ENCODE measurements at places on chromosomes 4 and X.

- DNase-seq, result no peak
Observed at GRCh38 chr4:11011249-11011648, 326.7 kb upstream of the CLNK start.

DNA sequence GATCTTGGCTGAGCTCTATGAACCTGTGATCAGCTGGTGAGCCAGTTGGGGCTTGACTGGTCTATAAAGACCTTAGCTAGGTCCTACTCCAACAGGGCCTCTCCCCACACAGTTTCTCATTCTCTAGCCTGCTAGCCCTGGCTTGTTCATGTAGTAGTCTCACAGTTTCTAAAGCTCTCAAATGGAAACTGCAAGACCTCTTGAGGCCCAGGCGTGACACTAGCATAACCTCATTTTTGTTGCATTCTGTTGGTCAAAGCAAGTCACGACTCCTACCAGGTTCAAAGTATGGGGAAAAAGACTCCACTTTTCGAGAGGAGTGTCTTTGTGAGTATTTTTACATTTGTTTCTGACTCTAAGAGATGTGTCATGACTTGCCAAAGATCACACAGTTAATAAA, 50.9 kb downstream of the CEP44 start:
- DNase-seq, result no peak

GRCh38 chr4:21451032-21451431, 497.5 kb downstream of the KCNIP4 start:
- DNase-seq, result no peak

GRCh38 chrX:131257367-131257766, 31.7 kb downstream of the IGSF1 start:
- no peak for DNase-seq

DNA sequence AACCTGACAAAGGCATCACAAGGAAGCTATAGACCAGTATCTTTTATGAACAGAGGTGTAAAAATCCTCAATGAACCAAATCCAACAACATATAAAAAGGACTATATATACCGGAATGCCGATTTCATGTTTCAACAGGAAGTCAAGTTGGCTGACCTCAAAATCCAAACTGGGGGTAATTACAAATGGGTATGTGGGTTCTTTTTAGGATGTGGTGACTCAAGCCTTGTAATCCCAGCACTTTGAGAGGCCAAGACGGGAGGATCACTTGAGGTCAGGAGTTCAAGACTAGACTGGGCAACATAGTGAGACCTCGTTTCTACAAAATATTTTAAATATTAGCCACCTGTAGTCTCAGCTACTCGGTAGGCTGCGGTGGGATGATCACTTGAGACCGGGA, 10.4 kb downstream of the PRSS48 start:
- DNase-seq, result no peak

- no peak for DNase-seq
Observed at GRCh38 chrX:10988653-10989052, 122.5 kb upstream of the HCCS start.

- no peak for DNase-seq
Observed at GRCh38 chr4:149988087-149988410, 90.2 kb upstream of the DCLK2 start.

- DNase-seq, result no peak
Observed at GRCh38 chr4:26131711-26132110, 189.1 kb upstream of the RBPJ start.

- no peak for DNase-seq
Observed at GRCh38 chr4:140239311-140239710, 85.3 kb upstream of the MAML3 start.

DNA sequence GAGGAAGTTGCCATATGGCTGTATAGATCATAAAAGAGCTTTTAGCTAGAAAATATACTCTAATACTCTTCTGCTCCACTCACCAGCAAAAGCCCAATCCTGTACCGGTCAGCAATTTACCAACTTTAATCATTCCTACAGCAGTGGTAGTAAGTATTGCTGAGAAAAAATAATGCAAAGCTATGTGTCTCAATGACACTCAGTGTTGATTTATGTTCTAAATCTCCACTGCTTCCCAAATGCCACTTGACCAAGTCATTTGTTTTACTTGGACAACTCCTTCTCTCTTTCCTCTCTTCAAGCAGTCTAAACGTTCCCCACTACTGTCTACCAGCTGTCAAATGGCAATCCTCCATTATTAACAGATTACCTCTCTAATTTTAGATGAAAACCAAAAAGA, 201.8 kb upstream of the GK2 start:
- no peak for DNase-seq

- DNase-seq, result no peak
Observed at GRCh38 chr4:23853986-23854660, 35.7 kb downstream of the PPARGC1A start.

DNA sequence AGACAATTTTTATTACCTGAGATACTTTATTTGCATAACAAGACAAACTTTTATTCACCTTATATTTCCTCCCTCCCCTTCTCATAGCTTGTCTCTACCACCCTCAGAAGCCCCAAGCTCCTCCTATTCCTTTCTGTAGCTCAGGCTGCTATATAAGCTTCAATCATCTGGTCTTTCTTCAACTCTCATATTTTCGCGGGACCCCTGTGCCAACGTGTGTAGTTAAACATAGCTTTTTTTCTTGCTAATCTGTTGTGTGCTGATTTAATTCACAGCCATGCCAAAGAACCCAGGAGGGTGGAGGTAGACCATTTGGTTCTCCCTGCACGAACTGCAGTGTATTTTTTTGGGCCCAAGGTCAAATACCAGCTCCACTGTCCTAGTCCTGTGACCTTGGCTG, 21.1 kb upstream of the CD38 start:
- no peak for DNase-seq

DNA sequence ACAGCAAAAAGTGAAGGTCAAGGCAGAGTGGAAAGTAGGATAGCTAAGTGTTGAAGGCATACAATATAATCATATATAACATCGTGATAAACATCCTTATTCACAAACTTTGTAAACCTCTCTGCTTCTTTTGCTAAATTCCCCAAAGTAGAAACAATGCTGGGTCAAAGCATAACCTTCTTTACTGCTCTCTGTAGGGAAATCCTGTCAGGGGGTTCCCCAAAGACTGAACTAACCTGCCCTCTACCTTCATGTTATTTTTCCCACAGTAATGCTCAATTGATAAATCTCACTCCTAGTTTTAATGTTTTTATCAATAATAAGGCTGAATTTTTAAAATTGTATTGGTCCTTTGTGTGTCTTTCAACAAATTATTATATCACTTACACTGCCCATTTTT, 55.7 kb downstream of the DCHS2 start:
- no peak for DNase-seq

DNA sequence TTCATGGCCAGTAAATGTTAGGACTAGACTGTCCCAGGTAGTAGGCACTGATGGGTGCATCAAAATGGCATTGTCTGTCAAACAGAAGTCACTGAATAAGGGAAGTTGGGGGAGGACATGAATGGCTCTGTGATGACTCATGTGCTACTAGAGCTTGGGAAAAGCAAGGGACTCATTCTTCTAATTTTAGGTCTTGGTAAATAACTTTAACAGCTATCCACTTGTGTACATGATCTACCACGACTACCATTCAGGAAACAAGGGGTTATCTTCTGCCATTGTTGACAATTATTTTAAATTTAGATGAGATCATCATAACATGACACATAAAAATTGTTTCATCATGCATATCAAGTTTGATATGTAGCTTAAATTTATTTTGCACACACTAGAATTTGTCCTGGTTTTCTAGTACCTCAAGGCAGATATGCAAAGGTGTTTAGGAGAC, 6.3 kb downstream of the AREG start:
- DNase-seq, result no peak

- DNase-seq, result no peak
Observed at GRCh38 chr4:139560406-139561104, 4.5 kb upstream of the SETD7 start.

DNA sequence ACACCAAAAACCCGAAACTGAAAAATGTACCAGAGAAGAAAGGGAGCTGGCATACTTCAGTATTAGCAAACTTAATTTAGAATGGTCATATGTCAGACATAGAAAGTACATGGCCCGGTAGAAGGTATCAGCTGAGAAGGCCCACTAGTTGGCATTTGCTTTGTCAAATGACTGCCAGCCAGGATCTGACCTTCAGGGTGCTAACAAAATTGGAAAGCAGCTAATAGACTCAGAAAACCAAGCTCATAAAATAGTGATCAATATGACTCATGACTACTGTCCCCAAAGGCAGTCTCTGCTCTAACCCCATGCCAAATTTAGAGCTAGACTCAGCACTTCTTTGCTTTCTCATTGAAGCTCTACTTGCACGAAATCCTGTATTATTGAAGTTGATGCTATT, 342.7 kb downstream of the PDGFC start:
- no peak for DNase-seq

GRCh38 chr4:165326831-165327210, 648 bp upstream of the MSMO1 start:
- DNase-seq, result no peak

- no peak for DNase-seq
Observed at GRCh38 chr4:146522869-146523205, 1.1 kb upstream of the SLC10A7 start.

DNA sequence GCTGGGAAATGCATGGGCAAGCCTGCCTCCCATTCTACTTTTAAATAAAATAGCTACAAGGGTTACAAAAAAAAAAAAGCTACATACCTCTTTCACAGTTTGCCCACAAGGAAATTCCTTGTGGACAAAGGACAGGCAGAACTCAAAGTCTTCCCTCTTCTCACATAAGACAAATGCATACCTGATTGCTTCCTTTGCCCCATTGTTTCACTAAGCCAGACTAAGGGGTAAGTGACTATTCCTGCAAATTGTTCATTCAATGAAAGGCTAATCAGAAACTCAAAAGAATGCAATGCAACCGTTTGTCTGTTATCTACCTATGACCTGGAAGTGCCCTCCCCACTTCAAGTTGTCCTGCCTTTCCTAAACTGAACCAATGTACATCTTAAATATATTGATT, 780.6 kb downstream of the FAM133A start:
- no peak for DNase-seq

DNA sequence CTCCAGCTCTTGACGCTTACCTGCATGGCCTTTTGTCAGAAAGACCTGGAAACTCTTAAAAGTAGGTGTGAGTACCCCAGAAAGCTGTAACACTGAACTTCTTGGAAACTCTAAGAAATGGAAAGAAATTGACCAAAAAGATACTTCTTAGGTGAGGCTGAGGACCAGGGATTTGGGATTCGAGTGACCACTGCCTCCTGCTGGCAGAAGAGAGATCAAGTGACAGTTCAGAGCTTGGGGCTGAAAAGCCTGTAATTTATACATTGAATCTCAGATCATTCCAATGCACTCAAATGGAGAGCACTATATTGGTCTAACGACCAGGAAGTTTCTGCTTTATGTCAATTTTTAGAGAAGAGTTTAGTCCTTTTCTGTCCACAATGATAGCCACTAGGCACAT, 204.6 kb downstream of the PDGFRA start:
- no peak for DNase-seq

DNA sequence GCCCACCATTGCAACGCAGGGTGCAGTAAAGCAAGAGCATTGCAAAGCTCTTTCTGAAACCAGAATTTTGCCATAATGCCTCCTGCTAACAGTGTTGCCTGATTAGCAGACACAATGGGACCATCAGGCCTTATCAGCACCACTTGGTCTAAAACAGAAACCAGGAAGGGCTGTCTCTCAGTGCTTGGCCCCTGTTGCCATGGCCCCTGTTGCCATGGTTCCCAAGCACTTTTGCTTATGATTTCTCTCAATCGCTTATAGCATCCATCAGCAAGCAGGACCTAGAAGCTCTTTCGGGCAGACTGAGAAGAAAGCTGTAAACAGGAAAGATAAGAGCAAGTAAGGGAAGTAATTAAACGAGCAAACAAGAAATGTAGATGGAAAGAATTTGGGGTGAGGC, 36.8 kb downstream of the RTL5 start:
- DNase-seq, result peak; percentile 11

GRCh38 chrX:68681443-68681941, 34.0 kb downstream of the STARD8 start:
- no peak for DNase-seq

DNA sequence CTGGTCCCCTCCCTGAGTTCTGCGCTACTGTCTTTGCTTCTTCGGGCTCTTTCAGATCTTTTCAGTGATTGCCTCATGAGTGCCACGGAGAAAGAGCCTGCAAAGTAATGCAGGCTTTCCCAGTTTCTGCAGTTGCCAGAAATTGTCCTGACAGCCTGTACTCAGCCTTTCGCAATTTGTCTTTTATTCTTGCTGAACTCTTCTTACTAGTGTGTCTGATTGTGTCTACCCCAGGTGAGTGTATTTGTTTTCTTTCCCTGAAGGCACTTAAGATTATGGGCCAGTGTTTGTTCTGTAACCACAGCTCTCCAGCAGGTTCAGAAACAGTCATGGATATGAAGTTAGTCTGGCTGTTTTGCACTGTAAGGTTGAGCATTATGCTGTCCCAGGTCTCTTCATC, 47.1 kb downstream of the FAM193A start:
- no peak for DNase-seq

DNA sequence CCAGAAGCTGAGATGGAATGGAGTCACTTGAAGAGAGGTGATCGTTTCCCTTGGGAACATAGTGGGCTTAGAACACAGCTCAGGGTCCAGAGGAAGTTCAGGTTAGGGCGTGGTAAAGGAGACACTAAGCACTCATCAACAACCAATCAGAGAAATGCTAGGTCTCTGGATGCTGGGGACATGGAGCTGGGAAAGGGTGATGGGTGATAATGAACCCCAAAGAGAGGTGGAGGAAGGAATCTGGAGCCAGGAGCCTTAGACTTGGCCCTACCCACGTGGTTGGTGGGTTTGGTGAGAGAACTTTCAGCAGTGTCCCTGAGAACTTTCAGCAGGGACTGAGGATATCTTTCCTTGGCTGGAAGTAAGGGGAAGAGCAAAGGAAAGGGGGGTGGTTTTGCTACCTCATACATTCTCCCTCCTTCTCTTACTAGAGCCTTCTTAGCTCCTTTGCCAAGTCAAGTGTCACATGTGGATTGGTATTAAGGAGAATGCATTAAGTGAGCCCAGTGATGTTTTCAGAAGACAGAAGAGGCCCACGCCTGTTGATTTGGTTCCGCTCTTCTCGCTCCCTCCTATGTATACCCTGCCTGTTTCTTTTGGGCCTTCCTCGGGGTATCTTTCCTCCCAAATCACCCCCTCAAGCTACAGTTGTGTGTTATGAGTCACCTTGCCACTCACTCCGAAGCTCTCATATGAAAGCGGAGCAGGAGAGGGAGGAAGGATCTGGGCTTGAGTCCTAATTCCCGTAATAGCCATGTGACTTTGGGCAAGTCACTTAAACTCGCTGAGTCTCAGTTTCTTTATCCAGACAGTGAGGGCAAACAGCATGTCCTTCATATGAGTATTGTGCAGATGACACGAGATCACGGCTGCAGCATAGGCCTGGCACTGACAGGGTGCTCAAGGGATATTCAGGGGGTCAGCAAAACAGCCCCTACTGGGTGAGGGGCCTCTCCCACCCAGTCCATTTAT, 63.1 kb downstream of the TSC22D3 start:
- DNase-seq, result no peak

DNA sequence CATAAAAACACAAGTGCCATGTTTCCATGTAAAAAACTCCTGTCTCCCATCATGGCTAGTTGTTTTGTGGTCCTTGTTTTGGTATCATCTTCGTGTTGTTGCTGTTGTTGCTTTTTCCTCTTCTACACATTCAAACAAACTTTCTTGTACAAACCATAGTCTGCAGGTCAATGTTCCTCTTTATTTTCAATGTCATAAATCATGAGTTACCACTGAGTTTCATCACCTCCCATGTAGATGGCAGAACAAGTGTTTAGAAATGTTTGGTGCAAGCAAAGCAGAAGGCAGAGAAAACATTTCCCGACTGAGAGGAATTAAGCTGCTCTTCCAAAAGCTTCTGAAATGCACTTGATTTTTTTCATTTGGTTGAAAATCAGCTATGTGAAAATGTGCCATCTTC, 166.0 kb downstream of the ANTXR2 start:
- DNase-seq, result no peak

- DNase-seq, result no peak
Observed at GRCh38 chrX:71622576-71623450, 4.5 kb upstream of the CXCR3 start.

All from stimulated activated CD8-positive, alpha-beta memory T cell treated with anti-CD3 and anti-CD28 coated beads, Interleukin-4, amount 100 ng/mL, for 4 hours (primary cell).